ENCODE measurements at places on chromosomes 4 and X.

- DNase-seq = no peak
Measured at GRCh38 chr4:11218692-11219091, 210.0 kb downstream of the HS3ST1 start.

GRCh38 chr4:158778712-158779111 lies 9.9 kb downstream of the FNIP2 start:
- no peak for DNase-seq

DNA sequence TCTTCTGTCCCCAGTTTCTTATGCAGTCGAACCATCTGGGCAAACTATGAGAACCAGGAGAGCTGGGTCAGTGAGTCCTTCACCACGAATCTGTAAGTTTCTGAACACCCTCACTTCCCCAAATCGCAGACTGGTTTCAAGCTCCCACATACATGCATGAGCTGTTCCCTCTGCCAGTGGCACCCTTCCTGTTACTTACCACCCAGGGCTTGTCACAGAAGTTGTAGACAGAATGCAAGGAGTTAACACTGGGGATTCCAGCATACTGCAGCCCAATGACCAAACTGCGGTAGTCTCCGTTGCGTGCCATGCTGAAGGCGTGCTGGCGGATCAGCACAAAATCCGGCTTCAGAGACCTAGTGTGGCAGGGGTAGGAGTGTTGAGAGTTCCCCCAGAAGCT lies 14.6 kb downstream of the SYN1 start:
- no peak for DNase-seq

GRCh38 chr4:1624519-1624910 lies 59.6 kb downstream of the FAM53A start:
- DNase-seq = no peak

DNA sequence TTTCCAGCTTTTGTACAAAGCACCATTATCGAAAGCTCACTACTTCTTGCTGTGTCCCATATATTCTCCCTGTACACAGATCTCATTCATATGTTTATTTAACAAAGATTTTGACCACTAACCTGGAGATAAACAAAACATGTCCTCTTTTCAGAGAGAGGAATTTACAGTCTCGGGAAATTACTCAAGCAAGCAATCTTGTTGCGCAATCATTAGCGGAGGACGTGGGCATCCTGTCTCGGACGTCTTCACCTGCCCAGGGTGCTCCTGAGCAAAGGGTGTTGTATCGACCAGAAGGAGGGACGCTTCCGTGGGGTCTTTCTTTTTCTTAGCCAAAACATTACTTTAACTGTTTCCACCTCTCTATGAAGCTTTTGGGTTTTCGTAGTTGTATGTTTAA lies 66.5 kb upstream of the CLCN4 start:
- no peak for DNase-seq

GRCh38 chr4:141058591-141059512 lies 74.4 kb downstream of the RNF150 start:
- peak; percentile 27 for DNase-seq

- peak; percentile 72 for DNase-seq
Measured at GRCh38 chr4:122873821-122874593, 47.4 kb downstream of the FGF2 start.

DNA sequence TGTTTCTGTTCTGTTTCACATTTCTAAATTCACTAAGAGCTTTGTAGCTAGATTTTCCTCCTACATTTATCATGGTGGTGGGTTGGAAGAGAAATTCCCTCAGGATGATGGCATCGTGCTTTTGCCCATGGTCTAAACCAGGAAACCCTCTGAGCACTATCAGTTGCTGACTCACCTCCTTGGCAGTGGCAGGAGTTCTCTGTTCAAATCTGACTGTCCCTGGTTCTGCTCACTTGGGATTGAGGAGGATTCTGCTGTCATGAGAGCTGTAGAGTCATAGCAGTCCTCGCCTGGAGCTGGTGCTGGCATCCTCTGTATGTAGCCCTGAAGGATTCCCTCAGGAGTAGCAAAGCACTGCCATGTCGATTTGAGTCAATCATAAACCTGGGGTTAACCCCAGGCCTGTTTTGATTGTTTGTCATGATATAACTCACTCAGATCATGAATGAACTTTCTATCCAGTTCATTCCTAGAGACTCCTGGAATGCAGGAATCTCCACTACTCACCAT lies 9.4 kb downstream of the TEX13A start:
- no peak for DNase-seq

GRCh38 chrX:155009994-155010472 lies 12.5 kb downstream of the F8 start:
- no peak for DNase-seq

GRCh38 chr4:133000012-133000411 lies 149.1 kb upstream of the PCDH10 start:
- peak; percentile 12 for DNase-seq

- peak; percentile 83 for DNase-seq
Measured at GRCh38 chr4:54542540-54543041, 115.2 kb upstream of the KIT start.

DNA sequence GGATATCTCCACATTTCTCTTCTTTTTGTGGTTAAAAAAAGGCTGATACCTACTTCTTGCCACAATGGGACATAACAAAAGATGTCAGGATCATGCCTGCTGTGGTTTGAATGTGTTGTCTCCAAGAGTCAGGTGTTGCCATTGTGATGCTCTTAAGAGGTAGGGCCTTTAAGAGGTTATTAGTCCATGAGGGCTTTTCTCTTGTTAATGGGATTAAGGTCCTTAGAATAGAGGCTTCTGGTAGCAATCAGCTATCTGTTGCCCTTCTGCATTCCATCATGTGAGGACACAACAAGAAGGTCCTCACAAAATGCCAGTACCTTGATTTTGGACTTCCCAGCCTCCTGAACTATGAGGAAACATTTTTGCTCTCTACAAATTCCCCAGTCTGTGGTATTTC lies 191.4 kb downstream of the GBA3 start:
- DNase-seq = no peak

Measured in brain microvascular endothelial cell (primary cell).